NCI-H1436 (cell line): ENCODE measurements at places on chromosomes 13 and 19.

- no peak for DNase-seq
Observed at GRCh38 chr13:112510987-112511685, 76.8 kb downstream of the TUBGCP3 start.

GRCh38 chr19:19911150-19911549 is 10.4 kb downstream of the ZNF93 start:
- no peak for DNase-seq

GRCh38 chr13:32381539-32381938 is 46.4 kb downstream of the N4BP2L1 start:
- DNase-seq, result no peak

DNA sequence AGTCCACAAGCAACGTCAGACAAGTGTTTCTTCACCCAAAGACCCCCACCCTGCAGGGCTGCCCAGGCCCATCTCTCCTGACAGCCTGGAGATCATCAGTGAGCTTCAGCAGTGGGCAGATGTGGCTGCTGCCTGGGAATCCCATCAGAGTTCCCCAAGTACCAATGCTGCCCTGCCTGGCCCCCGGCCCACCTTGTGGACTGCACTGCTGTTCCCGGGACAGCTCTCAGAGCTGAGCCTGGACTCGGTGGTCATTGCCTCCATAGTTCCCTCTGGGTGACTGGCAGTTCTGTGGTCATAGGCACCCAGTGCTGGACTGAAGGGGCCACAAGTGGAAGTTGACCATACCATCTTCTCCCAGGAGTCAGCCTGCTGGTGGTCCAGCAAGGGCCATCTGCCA is 24.5 kb upstream of the ZNF492 start:
- no peak for DNase-seq

DNA sequence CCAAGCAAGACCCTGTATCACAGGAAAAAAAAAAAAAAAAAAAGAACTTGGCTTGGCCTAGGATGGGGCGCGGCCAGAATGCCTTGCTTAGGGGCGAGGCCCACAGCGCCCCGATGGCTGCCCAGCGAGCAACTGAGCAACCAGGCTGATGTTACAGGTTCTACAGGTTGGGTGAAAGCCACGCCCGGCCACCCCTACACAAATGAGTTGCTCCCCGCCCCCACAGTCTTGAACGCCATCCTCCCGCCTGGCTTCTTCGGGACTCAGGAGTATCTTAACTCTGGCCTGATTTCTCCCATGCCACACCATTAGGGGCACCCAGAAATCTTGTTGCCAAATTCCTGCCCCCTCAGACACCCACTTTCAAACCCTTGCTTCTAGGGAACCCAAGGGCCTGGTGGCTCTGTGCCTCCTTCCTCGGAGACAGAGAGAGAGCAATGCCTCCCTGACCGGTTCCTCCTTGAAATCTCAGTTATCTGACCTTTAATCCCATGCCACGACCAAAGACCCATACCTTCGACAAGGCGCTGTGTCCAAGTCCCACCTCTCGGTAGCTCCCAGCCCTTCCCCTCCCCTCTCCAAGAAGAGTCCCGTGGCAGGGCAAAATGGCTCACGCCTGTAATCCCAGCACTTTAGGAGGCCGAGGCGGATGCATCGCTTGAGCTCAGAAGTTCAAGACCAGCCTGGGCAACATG is 1.1 kb upstream of the CBLC start:
- no peak for DNase-seq

DNA sequence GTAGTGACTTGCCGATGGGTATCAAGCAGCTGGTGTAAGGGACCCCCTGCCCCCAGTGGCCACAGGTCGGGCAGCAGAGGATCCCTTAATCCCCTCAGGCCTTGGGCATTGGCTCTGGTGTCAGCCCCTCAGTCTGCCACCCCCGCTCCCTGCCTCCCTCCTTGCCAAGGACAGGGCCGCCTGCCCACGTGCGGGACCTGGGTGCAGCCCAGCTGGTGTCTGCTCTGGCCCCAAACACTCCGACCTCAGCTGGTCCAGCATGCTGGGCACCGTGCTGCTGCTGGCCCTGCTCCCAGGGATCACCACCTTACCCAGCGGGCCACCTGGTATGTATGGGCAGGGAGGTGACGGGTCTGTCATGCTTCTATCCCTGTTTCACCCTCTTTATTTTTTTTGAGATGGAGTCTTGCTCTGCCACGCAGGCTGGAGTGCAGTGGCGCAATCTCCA is at the start of gene TGFBR3L:
Gene TGFBR3L, plus strand, starts transcription at position 233 of the 448 bp plus-strand sequence.
- DNase-seq, result no peak

DNA sequence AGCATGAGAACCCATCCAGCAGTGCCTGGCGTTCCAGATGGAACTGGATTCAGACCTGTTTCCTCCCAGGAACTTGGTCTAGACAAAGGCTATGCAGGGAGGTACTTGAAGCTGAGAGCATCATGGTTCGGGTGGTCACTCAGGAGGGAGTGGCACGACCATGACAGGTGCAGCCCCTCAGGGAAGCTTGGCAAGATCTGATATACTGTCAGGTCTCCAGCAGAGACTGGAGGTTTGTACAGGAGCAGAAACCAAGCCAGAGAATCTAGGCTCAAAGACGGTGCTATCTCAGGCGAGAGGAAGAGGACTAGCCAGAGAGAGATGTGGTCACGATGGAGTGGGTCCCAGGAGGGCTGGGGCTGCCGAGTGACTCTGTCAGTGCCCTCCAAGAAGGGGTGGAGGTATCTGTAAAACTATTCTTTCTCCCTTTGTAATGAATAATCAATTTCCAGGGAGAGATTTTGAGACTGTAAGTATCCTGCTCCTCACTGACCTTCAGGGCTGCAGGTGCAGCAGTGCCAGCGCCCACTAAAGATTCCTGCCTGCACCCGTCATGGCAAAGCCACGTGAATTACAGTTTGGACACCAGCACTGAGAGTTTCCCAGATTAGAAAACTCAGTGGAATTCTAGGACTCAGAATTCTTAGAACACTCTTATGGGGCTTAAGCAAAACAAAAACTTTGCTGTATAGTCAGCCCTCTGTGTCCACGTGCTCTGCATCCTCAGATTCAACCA is 10.2 kb upstream of the DCUN1D2 start:
- no peak for DNase-seq

GRCh38 chr19:10149427-10149826 is 29.7 kb upstream of the EIF3G start:
- DNase-seq, result no peak

DNA sequence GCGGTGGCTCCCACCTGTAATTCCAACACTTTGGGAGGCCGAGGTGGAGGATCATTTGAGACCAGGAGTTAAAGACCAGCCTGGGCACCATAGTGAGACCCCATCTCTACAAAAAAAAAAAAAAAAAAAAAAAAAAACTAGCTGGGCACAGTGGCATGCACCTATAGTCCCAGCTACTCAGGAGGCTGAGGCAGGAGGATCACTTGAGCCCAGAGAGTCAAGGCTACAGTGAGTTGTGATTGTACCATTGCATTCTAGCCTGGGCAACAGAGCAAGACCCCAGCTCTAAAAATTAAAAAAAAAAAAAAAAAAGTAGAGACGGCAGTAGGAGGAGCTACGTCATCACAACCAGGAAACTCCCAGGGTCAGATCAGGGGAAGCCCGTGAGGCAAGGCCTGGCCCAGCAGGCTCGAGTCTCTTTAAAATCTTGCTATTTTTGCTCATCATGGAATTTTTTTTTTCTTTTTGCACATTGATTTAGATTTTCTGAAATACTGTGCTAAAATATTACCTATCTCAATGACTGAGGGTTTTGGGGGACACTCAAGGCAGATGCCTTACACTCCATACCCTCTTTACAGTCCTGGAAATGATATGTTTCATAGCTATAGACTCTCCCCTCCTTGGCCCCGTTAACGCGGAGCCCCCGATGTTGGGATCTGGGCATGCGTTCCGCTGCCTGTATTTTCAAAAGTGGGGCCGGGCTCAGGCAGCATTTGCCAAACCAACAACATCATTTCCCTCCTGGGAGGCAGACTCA is 44.4 kb upstream of the USE1 start:
- no peak for DNase-seq

DNA sequence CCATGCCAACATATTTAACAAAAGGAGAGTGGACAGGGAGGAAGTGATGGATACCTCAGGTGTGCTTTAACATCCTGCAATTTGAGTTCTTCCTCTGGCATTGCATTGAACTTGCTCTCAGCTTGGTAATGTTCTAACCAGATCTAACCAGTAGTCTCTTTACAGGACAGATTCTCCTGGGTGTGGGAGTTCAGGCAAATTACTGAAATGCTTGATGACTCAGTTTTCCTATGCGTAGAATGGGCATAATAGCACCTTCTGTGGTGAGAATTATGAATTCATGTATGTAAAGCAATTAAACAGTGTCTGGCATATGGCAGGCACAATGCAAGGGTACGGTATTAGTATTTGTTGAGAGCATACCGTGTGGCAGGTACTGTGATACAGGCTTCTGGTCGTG is 3.6 kb downstream of the AKAP11 start:
- no peak for DNase-seq

DNA sequence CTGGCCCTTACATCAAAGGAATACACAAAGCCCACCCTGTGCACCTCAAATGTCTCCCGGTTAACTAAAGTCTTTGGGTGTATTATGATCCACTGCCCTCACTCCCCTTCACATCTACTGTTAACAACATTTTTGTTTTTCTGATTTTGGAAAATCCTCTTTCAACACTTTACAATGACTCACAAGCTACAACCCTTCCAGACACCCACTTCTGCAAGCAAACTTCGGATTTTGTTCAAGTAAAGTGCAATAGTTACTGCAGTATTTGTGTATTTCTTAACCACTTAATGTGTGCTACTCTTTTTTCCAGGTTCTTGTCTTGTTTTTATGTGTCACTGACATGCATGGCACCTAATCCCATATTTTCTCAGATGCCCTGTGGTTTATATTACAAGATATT is 101.1 kb downstream of the EDNRB start:
- DNase-seq, result no peak

DNA sequence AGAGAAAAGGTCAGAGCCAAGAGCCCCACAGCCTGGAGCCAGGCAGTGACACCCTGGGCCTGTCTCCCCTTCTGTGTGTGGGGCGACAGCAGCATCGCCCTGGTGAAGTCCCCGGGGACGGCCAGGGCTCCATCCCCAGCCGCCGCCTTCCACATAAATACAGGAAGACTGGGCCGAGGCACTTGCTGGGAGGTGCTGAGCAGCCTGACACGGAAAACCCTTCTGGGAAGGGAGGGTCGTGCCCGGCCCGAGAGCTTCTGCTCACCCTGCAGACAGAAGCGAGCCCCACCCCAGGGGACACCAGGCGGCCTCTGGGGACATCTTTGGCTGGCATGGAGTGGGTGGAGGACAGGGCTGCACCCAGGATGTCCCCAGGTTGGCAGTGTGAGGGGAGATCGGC is 5.1 kb downstream of the FGF22 start:
- DNase-seq, result no peak

DNA sequence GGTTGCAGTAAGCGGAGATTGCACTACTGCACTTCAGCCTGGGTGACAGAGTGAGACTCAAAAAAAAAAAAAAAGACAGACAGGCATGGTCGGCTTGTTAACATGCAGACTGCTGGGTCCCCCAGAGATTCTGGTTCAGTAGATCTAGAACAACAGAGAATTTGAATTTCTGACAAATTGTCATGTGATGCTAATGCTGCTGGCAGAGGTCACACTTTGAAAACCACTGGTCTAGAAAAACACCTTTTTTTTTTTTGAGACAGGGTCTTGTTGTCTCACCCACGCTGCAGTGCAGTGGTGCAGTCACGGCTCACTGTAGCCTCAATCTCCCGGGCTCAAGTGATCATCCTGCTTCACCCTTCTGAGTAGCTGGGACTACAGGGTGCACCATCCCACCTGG is 7.7 kb upstream of the LRFN3 start:
- no peak for DNase-seq

- DNase-seq, result no peak
Observed at GRCh38 chr19:5018224-5019015, 49.5 kb downstream of the KDM4B start.

GRCh38 chr13:73967397-73968165 is 166.6 kb downstream of the KLF12 start:
- no peak for DNase-seq

GRCh38 chr19:46860846-46861690 is at the start of gene ARHGAP35:
Gene ARHGAP35 (plus strand): TSS chr19:46860997. CDS start chr19:46918676, 57,679 bp downstream.
- DNase-seq, result peak; percentile 87

- DNase-seq, result no peak
Observed at GRCh38 chr13:80100636-80101035, 240.3 kb downstream of the SPRY2 start.

DNA sequence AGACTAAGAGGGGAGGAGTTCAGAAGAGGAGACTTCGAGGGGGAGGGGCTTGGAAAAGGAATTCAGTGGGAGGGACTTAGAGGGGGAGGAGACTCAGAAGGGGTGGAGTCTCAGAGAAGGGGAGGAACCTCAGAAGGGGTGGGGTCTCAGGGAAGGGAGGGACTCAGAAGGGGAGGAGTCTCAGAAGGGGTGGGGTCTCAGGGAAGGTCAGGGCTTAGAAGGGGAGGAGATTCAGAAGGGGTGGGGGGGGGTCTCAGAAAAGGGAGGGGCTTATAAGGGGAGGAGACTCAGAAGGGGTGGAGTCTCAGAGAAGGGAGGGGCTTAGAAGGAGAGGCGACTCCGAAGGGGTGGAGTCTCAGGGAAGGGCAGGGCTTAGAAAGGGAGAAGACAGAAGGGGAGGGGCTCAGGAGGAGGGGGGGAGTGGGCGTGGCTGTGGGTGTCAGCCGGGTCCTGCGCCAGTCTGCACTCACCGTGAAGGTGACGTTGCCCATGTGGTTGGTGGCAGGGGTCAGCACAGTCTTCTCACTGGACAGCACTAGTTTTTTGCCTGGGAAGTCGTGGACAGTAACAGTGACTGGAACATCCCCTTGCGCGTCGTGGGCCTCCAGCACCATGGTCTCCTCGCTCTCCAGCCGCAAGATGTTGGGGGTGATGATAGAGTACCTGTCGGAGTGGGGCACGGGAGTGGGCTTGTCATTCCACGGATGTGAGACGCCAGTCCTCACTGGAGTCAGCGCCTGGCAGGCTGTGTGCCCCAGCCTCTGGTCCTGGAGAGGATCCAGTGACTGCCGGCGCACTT is 1.5 kb downstream of the C3 start:
- DNase-seq, result no peak

GRCh38 chr19:14369399-14370168 is 11.7 kb upstream of the ADGRE5 start:
- DNase-seq, result no peak

- no peak for DNase-seq
Observed at GRCh38 chr19:54425382-54425723, 10.1 kb downstream of the TTYH1 start.

DNA sequence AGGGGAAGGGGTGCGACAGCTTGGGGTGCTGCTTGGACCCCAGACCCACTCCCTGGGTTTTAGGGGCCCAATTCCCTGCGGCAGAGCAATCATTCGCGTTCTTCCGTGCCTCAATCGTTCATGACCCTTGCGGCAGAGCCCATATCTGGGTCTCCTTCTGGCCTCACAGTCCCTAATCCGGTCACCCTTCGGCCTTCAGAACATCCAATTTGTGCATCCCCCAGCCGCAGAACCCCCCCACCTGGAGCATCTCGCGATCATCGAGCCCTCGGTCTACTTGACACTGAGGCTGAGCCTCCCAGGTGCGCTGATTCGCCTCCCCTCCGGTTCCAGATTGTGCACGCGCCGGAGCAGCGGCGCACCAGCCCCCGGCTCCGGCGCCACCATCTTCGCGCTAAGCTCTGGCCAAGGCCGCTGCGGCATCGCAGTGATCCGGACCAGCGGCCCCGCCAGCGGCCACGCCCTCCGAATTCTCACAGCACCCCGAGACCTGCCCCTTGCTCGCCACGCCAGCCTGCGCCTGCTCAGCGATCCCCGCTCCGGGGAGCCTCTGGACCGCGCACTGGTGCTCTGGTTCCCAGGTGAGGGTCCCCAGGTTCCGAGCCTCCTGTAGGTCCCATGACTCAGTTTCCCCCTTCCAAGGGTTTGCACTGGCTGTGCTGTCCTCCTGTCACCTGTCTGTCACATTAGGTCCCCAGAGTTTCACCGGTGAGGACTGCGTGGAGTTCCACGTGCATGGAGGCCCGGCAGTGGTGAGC is 501 bp downstream of the GTPBP3 start:
- DNase-seq, result no peak
